Hypothalamus (tissue), 51 donors: ENCODE measurements at places on chromosomes 3 and 15.

DNA sequence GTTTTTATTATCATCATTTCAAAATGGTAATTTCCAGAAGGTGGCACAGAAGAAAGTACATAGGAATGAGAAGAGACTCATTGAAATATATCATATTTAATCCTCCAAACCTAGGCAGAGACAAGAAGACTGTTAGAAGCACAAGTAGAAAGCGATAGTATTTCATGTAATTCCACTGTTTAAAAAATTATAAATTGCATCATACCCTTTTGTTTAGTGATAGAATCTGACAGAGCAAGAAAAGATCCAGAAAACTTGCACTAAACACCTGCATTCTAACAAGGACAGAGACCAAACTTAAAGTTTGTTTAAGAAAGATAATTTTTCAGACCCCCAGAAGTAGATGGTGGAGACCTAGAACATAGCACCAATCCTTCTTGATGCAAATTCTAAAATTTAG lies 56.9 kb upstream of the CD96 start:
- no peak for DNase-seq

- no peak for DNase-seq
Observed at GRCh38 chr15:91127236-91127955, 27.3 kb downstream of the SV2B start.

- DNase-seq, result no peak
Observed at GRCh38 chr15:100134089-100134583, 207.6 kb downstream of the ADAMTS17 start.

DNA sequence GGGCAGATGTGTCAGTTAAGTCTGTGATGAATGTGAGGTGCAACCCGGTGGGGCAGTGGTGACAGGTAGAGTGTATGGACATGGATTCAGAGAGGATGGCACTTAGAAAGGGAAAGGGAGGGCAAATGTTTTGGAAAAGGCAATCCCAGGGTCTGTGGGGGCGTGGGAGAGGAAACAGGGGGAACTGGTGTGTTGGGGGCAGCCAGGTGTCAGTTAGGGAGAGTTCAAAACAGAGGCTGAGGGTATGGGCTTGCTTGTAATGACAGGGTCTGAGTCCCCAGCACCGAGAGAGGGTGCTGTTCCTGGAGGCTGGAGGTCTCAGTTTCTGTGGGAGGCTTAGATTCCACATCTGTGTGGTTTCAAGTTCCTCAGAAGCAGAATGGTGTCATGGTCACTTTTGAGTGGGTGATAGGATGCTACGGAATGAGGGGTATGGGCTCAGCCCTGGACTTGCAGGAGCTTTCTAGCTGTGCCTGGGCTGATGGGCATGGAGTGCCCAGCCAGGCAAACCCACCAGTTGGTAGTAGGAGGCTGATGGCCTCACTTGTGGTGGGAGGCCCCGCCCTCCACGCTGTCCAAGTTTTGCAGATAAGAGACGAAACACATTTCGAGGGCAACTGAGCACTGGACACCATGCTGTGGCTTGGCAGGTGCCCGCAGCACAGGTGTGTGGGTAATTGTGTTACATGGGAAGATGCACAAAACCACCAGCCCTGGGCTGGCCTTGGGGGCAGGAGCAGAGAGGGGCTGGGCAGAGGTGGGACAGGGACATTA lies 209.4 kb downstream of the RPLP1 start:
- no peak for DNase-seq

DNA sequence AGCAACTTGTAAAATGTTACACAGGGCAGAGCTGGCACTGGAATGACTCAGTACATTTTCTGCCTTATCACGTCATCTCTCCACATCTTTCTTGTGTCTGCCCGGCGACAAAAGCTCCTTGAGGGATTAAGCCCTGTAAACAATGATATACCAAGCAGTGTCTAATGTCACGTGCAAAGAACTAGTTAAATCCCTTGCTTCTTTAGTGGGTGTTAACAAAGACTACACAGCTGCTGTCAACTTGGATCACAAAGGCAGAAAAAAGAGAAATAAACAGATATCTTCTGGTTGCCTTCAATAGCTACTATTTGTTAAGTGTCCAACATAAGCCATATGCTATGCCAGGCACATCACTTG lies 48.1 kb upstream of the FRMD4B start:
- no peak for DNase-seq

DNA sequence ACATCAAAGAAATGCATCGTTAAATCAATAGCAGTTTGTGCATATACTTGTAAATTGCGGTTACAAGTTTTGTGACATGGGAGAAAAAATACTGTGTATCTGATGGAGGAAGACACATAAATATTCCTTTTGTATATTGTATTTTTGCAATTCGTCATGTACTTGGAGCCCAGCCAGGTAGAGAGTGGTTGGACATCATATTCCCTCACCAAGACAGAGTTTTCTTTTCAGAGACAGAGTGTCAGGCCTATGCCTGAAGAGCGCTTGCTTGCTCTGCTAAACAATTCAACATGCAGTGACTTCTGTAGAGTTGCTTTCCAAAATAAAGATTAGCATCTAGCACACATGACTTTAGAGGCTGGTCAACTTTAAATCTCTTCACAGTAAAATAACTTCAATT lies 24.8 kb upstream of the MEIS2 start:
- DNase-seq, result peak; percentile 0

DNA sequence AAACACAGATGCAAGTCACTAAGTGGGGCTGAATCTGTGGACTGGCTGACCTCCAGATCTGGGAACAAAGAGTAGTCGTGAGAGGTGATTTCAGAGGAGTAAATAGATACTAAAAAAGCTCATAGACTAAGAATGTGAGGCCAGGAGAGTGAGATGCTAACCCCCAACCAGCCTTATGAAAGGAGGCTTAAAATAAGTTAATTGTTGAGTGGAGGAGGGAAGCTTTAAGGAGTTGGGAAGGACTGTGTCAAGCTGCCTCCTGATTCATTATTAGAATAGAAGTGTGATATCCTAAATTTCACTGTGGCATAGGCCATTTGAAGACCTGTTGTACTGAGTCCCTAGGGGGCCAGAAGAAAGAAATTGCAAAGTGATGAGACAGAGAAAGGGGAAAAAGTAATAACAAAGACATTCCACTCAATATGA lies 107.6 kb downstream of the RBPMS2 start:
- DNase-seq, result no peak

DNA sequence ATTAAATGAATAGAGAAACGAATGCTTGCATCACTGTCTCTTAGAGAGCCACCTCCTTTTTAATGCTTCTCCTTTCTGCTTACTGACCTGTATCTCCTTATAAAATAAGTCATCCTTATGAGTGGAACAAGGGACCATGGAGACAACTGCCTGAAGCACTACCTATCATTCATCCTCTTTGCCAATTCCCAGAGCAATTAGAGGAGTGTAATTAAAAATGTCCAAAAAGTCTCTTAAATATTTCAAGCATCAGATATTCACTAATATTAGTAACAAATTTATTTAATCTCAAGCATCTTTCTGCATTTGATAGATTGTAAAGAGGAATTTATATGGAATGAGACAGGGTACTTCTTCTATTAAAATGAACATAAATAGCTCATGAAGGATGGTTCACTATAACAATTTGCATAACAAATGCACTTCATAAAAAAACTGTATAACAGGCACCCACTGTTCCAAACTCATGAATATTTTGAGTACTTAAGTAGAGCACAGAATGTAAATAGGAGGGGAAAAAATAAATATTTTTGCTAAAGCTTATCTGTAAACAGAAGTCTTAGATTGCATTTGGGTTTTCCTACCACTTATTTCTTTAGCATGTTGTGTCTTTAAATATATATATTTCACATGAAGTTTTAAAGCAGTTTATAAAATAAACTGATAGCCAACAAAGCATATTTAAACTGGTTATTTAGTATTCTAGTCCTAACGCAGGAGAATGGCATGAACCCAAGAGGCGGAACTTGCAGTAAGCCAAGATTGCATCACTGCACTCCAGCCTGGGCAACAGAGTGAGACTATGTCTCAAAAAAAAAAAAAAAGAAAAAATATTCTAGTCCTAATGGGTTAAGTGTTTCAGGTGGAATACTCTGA lies 269.3 kb downstream of the TBL1XR1 start:
- DNase-seq, result no peak

GRCh38 chr15:74220475-74221248 lies 15.5 kb upstream of the CCDC33 start:
- no peak for DNase-seq

DNA sequence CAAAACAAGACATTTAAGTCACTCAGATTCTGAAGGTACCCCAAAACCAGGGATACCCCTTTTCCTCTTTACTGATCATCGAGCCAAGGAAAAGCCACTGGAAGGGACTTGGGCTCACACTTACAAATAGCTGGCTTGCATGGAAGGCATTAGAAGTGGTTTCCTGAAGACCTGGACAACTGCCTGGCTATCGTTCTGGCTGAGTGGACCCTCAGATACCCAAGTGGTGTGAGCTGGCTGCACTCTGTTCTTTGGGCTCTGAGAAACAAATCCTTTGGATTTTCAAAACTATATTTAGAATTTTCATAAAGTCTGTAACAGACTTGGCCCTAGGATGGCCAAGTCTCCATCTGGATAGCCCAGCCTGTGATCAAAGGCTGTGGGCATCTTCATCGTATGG lies 110.1 kb upstream of the CTDSPL start:
- no peak for DNase-seq

- no peak for DNase-seq
Observed at GRCh38 chr15:89358435-89358754, 23.8 kb upstream of the POLG start.

GRCh38 chr15:61724251-61724939 lies 335.9 kb downstream of the VPS13C start:
- DNase-seq, result no peak

GRCh38 chr3:130692455-130692854 lies 54.2 kb downstream of the PIK3R4 start:
- DNase-seq, result no peak

DNA sequence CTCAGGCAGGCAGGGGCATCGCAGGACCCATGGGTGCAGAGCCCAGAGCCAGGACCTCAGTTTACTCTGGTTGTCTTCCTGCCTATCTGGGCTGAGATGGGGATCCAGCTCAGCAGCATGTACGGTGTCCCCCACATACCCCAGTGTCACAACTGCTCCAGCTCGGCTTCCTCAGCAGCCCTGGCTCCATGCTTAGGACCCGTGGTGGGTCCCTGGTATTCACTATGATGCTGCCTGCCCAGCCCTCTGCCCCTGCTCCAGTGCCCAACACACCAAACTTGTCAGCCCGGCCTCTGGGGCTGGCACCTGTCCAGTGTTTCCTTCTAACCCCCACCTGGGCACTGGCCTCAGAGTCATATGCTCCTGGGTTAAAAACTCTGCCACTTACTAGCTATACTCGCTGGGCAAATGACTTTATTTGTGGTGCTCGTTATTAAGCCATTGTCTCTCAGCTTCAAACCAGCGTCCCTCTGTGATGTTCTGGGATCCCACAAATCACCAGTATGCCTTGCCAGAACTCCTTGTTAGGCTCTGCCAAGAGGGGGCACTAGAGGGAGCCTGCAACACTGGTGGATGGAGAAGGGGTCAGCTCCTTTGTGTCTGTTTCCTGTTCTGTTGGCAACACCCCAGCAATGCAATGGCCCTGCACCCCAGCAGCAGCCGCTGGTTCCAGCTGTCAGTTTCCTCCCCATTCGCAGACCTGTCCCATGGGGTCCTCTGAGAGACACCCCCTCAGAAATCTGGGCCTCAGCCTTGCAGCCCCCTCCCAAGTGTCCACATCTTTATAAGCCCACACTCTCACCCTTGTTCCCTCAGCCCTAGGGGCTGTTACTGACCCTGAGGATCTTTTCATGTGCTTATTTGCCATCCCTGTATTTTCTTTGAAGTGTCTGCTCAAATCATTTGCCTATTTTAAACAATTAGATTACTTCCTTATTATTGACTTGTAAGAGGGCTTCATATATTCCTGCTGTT lies 24.1 kb upstream of the MRPS22 start:
- no peak for DNase-seq

DNA sequence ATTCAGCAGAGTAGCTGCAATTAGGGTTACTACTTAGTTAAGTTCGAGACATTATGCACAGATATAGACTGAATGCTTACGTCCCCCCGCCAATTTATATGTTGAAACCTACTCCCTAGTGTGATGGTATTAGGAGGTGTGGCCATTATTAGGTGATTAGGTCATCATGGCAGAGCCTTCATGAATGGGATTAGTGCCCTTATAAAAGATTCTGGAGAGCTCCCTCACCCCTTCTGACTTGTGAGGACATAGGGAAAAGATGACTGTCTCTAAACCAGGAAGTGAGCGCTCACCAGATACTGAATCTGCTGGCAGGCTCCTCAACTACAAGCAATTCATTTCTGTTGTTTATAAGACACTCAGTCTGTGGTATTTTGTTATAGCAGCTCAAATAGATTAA lies 25.6 kb upstream of the TEX9 start:
- DNase-seq, result no peak

- DNase-seq, result no peak
Observed at GRCh38 chr15:86439614-86440013, 359.9 kb downstream of the AGBL1 start.

DNA sequence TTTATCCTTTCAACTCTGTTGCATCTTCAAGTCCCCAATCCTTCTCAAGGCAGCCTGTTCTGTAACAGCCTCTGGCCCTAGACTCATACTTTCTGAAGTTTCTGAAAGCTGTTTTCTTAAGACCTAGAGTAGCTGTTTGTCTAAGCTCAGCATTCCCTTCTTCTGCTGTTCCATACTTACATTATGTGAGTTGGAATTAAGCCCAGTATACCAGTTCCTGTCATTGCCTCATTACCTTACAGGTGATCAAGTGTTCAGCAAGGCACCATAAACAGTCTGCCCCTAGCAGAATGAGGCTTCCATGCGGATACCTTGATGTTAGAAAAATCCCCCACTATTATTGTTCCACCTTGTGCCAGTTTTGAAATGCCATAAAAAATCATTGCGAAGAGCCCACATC lies 180.6 kb downstream of the PLCL2 start:
- DNase-seq, result no peak
